ENCODE measurements at places on chromosomes 2 and 18. TPM values are rescaled to one million over a fixed set of nuclear protein-coding genes. Genes with fewer than 3 reads are reported as not detected.

- DNase-seq = peak; percentile 57
These were observed 4.1 kb downstream of the RRM2 start for GRCh38 chr2:10126632-10127026.

- DNase-seq = no peak
These were observed 102.9 kb downstream of the CCDC141 start for GRCh38 chr2:178947006-178947405.

DNA sequence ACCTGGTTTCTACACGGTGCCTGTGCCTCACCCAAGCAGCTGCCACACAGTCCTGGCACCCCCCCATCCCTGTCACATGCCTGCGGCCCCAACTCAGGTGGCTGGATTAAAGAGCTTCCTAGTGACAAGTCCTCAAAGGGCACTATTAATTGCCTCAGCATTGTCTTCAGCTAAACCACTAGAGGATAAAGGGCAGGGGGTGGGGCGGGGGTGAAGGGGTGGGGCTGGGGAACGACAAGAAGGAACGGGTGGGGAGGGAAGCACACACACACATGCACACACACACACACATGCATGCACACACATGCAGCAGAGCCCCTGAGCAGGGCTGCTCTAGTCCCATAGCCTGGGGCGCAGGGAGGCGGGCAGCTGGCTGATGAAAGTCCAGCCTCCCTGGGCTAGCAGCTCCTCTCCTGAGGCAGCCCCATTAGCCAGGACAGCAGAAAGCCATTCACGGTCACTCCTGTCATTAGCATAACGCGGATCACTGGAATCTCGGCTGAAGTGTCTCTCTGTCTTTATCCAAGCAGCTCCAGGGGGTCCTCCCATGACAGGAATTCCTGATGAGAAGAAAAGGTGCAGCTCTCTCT lies 7.4 kb upstream of the TEX261 start:
- no peak for DNase-seq

DNA sequence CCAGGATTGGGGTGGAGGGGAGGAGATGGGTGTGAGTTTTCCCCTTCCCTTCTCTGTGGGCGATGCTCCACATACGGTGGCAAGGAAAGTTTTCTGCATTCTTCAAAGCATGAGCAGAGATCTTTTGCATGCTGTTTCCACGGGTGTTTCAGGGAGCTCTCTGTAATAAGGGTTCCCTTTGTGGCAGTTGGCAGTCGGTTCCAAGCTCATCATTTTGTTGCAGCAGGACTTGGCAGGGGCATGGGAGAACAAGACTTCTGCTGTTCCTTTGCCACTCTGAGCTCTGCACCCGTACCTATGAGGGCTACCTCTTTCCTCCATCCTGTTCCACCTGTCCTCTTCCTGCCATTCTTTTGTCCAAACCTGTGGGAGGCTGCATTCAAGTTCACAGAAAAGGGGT lies 71.3 kb upstream of the SPRED2 start:
- no peak for DNase-seq

DNA sequence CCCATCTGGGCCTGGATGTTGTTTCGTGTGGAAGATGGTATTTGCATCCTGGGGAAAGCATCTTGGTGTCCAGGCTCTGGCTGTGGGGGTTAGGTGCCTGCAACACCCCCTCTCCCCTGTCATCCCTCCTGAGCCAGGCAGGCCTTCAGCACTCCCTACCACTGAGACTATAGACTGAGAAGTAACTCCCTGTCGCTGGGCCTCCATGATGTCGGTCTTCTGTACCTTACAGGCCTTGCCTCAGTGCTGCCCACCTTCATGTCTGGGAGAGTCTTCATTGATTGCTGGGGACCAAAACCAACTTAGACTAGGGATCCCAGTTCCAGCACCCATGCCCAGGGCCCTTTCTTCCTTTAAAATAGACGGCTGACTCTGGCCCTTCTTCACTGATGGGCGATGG lies 33.1 kb upstream of the DNMT3A start:
- no peak for DNase-seq

DNA sequence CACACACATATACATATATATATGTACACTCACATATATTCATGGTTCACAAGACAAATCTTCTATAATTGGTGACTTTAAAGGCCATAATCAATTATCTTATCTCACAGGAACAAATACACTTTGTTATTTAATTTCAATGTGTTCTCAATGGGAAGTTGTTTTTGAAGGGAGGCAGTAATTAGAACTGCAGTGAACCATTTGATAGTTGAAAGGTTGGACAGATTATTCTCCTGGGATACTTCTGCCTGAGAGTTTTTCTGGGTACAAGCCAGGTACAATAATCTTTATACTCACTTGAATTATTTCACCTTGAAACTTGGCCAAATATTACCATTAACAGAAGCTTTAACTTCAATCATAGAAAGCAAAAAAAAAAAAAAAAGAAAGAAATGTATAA lies 546.6 kb upstream of the LRRTM4 start:
- no peak for DNase-seq

- no peak for DNase-seq
These were observed 109.4 kb upstream of the FANCL start for GRCh38 chr2:58350484-58350883.

- no peak for DNase-seq
These were observed 2.5 kb downstream of the SPEG start for GRCh38 chr2:219437141-219437540.

GRCh38 chr2:39492095-39492590 lies 55.1 kb upstream of the MAP4K3 start:
- no peak for DNase-seq

- no peak for DNase-seq
These were observed 188.9 kb upstream of the TNP1 start for GRCh38 chr2:217048730-217049129.

DHRS9 gene
- 0.27 TPM for polyA plus RNA-seq

ASAP2 gene
- 5.4 TPM for polyA plus RNA-seq

COX7A2L gene
- 167 TPM for polyA plus RNA-seq

UGT1A10 gene
- polyA plus RNA-seq = not detected
